AG04450 (cell line): ENCODE measurements at places on chromosomes 16 and 17. TPM values are rescaled to one million over a fixed set of nuclear protein-coding genes. Genes with fewer than 3 reads are reported as not detected.

TBX6 gene
- not detected in 2 replicates for polyA plus RNA-seq

LGALS9B gene
- not detected in 2 replicates for polyA plus RNA-seq

TMEM101 gene
- 31.3 and 35.5 TPM in 2 replicates for polyA plus RNA-seq

GJC1 gene
- polyA plus RNA-seq: 20.6 and 22.1 TPM in 2 replicates

DPEP3 gene
- polyA plus RNA-seq: not detected in 2 replicates

DNA sequence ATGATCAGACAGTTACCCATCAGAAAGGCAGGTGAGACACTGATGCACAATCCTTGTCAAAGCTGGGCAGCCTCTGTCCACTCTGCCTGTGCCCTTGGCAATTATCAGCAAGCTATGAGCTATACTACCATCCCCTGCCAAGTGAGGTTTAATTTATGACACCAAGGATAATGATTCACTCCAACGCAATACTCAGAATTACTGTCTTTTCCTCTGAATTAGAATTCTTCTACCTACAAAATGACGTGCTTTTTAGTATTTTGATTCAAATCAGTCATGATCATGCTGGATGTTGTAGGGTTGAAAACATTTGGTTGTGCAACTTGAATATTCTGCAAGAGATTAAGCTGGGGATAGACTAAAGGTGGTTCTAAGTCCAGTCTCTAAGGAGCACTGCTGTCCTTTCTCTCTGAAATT, 116.8 kb upstream of the SOX9 start:
- no peak for DNase-seq

DNA sequence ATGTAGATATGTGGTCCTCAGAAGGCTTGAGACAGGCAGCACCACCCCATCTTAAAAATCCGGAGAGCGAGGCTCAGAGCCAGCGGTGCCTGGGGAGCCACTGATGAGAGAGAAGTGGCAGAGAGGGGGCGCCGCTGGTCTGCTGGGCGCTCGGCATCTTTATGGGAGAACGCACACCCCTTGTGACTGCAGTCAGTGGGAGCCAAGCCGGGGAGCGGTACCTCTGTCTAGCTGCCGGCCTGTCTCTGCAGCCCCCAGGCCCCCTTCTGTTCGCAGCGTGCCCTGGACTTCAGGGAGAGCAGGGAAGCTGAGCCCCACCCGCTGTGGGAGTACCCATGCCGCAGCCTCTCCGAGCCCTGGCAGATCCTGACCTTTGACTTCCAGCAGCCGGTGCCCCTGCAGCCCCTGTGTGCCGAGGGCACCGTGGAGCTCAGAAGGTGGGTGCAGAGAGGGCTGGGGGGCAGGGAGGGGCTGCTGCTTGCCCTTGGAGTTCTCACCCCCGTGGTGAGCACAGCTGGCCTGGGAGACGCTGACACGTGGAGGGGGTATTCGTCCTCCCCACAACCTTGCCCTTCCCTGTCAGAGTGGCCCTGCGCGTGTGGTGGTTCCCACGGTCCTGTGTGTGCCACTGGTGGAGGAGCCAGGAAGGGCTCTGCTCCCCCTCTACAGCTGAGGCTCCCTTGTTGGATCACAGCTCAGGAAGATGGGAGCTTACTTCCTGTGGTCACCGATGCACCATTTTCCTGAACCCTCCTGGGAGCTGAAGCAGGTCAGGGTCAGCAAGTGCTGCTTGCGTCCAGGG, 44.8 kb downstream of the PRMT7 start:
- DNase-seq: no peak

GRCh38 chr17:1331708-1332107, 52.2 kb downstream of the TRARG1 start:
- no peak for DNase-seq

DNA sequence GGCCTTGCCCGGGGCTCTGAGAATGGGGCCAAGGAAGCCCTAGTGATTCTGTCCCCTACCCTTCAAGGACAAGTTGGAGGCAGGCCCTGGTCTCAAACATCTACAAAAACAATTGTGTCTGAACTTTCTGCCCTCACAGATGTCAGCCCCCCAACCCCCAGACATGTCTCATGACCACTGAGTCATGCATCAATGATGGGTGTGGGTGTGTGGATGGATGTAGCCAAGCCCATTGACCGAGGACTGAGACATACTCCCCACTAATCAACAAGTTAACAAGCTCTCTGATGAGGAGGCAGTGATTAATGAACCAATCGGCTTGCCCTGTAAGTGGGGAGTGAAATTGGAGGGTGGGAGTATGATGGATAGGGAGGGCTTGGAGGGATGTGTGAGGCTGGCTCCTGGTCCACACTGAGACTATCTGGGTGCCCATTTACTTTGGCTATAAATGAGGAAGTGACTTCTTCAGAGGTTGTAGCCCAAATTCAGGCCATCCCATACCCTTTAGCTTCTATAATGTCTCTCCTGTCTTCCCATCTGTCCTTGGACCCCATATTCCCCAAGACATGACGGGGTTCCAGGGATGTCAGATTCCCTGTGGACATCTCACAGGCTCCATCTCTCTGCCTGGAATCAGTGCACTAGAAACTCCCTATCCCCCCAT, 97.1 kb upstream of the TMEM97 start:
- DNase-seq: no peak
